ENCODE measurements at places on chromosomes 3 and 15. TPM values are rescaled to one million over a fixed set of nuclear protein-coding genes. Genes with fewer than 3 reads are reported as not detected.

Gene C3orf62
- 6.7 TPM for total RNA-seq

Gene C2CD4A
- not detected for total RNA-seq

Gene PRTG
- total RNA-seq: 4.9 TPM

Gene TNNC1
- total RNA-seq: 205 TPM

Gene EFCAB12
- 0.40 TPM for total RNA-seq

Gene RTP3
- total RNA-seq: not detected
